ENCODE measurements at places on chromosomes 3 and 15. TPM values are rescaled to one million over a fixed set of nuclear protein-coding genes. Genes with fewer than 3 reads are reported as not detected.

FGD5 gene
- total RNA-seq = 2.6 TPM

ZBED2 gene
- 0.50 TPM for total RNA-seq

SLC7A14 gene
- 0.08 TPM for total RNA-seq

SUSD5 gene
- total RNA-seq = 2.3 TPM

BRPF1 gene
- total RNA-seq = 9.6 TPM

RGMA gene
- total RNA-seq = 2.0 TPM

PP2D1 gene
- not detected for total RNA-seq

- DNase-seq = peak; percentile 18
These were observed 90.5 kb upstream of the DGKG start for GRCh38 chr3:186452517-186452916.

GRCh38 chr3:77500721-77501120, 460.8 kb downstream of the ROBO2 start:
- DNase-seq = no peak

DNA sequence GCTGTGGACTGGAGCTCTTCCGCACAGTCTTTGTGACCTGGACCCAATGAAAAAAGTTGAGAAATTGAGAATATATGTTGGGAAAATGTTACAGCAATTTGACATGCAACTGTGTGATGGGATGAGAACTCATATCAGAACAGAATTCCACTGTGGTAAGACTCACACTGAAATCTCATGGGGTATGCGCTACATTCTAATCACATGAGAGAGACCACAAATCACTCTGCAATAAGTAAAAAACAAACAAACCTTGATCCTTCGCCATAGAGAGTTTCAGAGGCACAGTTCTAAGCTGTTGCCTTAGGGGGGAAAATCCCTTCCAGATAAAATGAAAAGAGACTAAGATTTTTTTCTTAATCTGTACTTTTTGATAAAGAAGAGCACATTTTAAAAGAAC, 37.3 kb downstream of the LMCD1 start:
- no peak for DNase-seq

- DNase-seq = no peak
These were observed 566.8 kb downstream of the NTRK3 start for GRCh38 chr15:87689716-87690115.

- no peak for DNase-seq
These were observed 1.8 kb downstream of the WWTR1 start for GRCh38 chr3:149655826-149656574.

GRCh38 chr3:173045770-173046382, 95.2 kb downstream of the SPATA16 start:
- DNase-seq = no peak

GRCh38 chr3:194367992-194368841, 1.3 kb downstream of the LRRC15 start:
- no peak for DNase-seq

- DNase-seq = peak; percentile 65
These were observed 104.4 kb downstream of the FMN1 start for GRCh38 chr15:33089878-33090757.

DNA sequence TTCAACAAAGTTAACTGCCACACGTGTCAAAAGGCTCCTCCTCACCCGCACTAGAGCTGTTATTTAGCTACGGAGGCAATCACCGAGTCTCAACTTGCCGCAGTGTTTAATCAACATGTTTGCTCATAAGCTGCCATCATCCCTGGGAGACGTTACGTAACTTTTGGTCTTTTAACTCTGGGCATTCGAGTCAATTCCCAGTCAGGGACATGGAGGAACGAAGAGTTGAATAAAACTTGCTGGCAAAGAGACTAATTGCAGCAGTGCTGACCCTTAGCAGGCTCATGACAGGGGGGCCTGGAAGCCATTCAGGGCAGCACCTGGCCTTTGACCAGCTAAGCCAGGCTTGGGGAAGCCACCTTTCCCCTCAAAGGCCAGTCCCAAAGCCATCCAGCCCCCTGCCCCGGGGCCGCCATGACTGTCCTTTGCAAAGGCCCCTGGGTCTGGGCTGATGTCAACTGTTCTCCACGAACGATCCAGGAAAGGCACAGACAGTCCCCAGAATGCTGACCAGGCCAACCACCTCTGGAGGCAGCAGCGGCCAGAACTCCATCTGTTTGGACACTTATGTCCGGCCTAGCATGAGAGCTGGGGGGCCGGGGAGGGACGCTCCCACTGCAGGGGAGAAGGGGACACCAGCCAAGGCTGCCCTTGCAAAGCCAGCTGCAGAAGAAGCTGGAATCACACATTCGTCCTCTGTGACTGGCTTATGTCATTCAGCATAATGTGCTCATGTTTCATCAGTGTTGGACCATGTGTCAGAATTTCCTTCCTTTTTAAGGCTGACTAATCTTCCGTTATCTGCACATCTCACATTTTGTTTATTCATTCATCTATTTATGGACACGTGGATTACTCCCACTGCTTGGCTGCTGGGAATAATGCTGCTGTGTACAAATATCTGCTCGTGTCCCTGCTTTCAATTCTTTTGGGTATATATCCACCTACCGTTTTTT, 43.7 kb downstream of the PCSK6 start:
- DNase-seq = peak; percentile 59

DNA sequence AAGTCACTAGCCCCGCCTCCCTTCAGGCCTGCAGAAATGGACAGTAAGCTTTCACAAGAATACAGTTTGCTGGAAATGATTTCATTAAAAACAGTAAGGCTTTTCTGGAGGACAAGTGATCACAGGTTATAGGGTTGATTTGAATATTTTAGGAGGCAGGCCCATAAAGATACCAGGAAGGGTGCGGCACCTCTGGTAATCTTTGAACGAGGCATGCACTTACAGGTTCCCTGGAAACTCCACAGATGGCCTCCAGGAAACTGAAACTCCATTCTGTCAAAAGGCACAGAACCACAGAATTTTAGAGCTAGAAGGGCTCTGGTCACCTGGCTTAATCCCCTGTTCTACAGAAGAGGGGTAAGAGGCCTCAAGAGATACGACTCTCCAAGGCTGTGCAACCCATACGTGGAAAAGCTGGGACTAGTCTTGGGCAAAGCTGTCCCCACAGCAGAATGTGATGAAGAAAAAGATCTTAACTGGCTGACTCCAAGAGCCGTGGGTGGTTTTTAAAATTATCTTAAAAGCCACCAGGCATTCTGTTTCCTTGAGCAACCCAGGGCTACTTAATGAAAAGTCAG, 1.2 kb downstream of the STARD5 start:
- no peak for DNase-seq

GRCh38 chr3:66485291-66485968, 15.4 kb downstream of the LRIG1 start:
- no peak for DNase-seq

DNA sequence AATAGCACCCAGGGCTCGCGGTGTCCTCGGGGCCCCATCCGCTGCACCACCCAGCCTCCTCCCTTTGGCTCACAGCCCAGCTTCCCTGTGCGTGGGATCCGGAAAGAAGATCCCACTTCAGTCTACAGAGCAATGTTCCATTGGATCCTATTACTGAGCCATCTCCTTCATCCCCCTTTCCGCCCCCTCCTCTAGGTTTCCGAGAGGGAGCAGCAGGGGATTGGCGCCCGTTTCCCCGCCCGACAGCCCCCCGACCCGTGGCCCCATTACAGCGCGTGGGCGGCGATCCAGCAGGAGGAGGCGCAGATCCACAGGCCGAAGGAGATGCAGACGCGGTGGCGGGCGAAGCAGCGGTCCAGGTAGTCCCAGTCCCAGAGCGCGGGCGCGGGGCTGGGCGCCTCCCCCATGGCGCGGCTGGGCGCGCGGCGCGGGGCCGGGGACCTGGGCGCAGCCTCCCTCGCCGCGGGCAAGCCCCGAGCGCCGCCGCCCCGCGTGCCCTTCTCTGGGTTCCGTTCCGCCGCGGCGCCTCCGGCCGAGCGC, 340 bp downstream of the TMEM44 start:
- DNase-seq = peak; percentile 61

- DNase-seq = no peak
These were observed 6.3 kb downstream of the LIPC start for GRCh38 chr15:58438111-58438510.

- peak; percentile 44 for DNase-seq
These were observed at the start of gene ADCY5 for GRCh38 chr3:123448536-123449101. Gene ADCY5 (minus strand): TSS chr3:123449090. CDS start chr3:123448545, 545 bp downstream.

DNA sequence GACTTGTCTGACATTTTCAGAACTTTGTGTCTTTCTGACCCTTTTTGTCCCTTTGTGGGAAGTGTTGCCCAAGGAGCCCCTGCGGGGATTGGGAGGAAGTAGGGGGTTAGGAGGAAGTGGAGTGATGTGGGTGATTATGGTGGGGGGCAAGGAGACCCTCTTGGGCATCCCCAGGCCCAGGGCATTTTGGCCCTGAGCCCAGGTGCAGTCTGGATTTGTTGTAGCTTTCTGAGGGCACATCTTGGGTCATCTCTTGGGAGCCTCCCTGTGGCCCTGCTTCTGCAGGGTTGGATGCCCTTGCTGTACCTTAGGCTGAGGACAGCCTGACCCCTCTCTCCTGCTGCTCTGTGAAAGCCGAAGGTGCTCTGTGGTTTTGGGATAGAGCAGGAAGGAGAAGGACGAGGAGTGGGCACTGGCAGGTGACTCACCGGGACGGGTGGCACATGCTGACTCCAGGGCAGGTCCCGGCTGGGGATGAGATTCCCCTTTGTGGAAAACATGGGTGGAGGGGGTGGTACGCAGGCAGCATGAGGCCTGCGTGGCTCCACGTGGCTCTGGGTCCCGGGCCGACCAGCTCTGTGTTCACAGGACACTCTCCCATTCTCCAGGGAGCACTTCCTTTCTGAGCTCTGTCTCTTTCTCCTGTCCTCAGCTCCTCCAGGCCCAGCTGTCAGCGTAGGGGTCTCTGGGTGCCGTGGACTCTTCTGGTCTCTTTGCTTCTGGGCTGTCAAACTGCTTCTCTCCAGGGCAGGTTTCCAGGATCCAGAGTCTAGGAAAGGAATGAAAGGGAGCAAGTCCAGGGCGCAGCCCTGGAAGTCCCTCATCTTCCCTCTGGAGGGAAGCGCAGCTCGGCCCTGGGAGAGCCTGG, 11.8 kb downstream of the CD276 start:
- DNase-seq = no peak

DNA sequence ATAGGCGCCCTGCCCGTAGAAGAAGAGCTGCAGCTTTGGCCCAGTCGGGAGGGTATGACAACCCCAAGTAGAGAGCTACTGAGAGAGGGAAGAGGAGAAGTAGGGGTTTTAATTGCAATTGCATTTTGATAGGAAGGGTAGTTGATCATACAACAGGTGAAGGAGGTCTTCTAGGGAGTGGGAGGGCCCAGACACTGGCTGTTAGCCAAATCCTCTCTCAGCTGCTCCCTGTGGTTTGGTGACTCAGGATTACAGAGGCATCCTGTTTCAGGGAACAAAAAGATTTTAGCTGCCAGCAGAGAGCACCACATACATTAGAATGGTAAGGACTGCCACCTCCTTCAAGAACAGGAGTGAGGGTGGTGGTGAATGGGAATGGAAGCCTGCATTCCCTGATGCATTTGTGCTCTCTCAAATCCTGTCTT, 408.9 kb upstream of the THBS1 start:
- DNase-seq = peak; percentile 85

- DNase-seq = peak; percentile 42
These were observed at the start of gene GLDN for GRCh38 chr15:51341366-51342226. Gene GLDN (plus strand): TSS chr15:51341655. CDS start chr15:51341685, 30 bp downstream.
